AG08395 (cell line): ENCODE measurements at places on chromosomes 1 and 21.
A peak's percentile ranks its signal among the peaks of the same experiment; 100 is the strongest.

DNA sequence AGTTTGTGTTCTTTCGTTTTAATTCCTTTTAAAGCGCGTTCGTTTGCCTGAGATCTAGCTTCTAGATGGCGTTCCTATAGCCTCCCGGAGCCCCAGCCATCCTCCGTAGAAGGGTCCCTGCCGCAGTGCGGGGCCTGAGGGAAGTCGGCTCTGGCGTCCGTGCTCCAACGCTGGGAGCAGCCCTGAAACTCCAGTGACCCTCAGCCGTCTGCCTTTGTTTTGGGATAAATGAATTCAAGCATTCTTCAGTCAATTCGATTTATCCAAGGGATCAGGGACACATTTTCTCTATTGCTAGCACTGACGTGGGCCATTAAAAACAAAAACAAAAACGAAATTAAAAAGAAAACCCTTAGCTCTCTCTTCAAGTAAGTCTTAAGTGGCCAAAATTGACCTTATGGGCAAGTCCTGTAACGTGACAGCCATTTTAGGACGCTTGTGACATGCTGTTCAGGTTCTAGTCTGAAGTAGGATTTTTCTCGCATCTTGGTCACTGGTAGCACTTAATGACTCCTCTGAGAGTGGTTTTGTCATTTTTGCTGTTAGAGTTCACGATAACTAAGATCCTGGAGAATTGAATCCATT is 742 bp upstream of the HSPA13 start:
- DNase-seq = peak; percentile 3

DNA sequence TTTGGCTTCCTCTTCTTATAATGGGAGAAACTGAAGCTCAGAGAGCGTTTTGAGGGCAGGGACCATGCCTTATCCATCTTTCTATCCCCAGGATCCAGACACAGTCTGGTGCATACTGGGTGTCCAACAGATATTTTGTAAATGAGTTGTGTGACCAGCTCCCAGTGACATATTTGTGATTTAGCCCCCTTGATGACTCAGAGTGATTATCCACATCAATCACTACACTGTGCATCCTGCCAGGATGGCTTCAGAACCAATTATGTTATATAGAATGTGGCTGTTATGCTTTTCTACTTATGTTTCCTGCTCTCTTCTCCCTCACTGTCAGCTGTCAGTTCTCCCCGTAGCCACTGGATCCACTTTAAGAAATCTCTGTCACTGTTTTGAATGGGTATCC is 11.3 kb downstream of the OLFML3 start:
- no peak for DNase-seq

DNA sequence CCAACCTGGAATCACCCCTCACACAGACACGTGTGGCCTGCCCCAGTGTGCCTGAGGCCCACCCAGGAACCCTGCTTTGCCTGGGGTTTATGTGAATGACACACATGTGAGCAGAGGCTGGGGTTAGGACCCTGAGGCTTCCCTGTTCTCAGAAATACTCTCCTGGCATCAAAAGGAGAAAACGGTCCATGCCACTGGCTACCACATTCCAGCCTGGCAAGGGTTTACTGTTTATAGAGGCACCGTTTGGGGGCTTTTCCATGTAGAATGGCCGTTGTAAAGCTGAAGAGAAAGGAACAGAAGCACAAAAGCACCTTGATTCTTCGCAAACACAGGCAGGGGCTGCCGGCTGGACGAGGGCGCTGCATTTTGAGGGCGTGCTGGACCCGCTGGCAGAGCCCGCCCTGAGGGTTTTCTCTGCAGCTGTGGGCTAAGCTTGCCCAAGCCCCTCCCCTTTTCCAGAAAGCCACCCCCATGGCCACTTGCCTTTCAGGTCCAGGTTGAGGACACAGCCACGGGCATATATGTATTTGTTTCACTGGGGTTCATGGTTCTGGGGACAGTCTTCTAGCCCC is 13.0 kb downstream of the TFF3 start:
- no peak for DNase-seq

DNA sequence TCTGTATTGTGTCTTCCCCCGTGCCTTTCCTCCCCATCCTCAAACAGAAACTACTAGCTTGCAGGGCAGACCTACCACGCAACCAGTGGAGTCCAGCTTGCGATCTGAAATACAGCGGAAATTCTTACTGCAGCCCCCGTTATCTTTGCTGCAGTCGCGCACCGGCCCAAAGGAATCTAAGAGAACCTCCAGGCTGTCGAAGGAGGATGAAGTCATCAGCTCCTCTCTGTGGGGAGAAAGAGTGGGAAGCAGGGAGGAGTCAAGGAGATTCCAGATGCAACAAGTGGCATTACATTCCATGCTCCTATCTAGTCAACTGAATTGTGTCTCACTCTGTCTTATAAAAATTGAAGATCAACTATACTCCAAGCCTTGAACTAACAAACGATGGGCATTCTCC is 206.9 kb downstream of the ASTN1 start:
- DNase-seq = no peak

GRCh38 chr1:91501971-91502671 is 1.5 kb downstream of the CDC7 start:
- no peak for DNase-seq

DNA sequence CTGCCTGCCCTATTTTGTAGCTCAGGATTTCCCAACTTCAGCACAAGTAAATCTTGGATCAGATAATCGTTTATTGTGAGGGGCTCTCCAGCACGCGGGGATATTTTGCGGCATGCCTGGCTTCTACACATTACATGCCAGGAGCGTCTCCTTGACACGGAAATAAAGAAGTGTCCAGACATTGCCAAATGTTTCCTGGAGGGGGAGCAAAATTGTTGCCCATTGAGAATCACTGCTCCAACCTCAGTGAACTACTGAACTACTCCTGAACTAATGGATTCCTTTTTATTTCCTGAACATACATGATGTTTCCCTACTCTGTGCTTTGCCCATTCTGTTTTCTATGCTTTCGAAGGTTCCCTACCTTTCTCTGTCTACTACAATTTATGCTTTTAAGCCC is 1359.1 kb upstream of the ADGRL2 start:
- no peak for DNase-seq

DNA sequence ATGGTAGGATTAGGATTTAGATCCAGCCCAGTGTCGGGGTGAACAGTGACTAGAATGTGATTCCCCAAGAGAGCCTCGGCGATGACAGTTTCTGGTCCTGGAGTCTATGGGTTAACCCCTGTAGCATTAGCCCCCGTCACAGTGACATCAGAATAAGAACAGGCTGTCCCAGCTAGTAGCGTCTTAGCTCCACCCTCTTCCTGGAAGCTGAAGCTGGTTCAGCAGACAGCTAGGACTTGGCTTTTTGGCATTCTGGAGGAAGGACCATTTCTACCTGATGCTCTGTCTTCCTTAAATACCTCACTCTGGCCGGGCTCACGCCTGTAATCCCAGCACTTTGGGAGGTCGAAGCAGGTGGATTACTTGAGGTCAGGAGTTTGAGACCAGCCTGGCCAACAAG is 5.0 kb downstream of the NDUFS2 start:
- DNase-seq = no peak

GRCh38 chr1:116508085-116508983 is 62.5 kb downstream of the CD58 start:
- no peak for DNase-seq

DNA sequence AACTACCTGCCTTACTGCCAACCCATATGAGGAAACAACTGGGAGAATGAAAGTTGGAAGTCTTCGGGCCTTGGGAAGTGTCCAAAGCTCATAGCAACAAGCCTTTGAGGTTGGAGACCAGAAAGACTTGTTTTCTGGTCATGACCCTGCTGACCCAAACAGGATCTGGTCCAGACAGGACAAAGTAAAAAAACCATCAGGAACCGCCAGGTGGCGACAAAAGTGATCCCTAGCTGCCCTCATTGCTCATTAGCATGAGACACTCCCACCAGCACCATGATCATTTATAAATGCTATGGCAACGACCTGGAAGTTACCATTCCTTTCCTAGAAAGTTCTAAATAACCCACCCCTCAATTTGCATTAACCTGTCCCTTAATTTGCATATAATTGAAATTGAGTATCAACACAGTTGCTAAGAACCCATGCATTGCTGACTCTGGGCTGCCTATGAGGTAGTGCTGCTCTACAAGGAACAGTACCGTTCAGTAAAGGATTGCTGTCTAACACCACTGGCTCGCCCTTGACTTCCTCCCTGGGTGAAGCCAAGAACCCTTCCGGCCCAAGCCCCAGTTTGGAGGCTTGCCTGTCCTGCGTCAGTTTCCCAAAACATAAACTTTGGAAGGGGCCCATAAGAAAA is 89.0 kb downstream of the URB2 start:
- no peak for DNase-seq

GRCh38 chr1:52636721-52637695 is 4.0 kb downstream of the SHISAL2A start:
- DNase-seq = no peak

GRCh38 chr1:89739844-89740216 is 81.0 kb upstream of the LRRC8D start:
- no peak for DNase-seq

DNA sequence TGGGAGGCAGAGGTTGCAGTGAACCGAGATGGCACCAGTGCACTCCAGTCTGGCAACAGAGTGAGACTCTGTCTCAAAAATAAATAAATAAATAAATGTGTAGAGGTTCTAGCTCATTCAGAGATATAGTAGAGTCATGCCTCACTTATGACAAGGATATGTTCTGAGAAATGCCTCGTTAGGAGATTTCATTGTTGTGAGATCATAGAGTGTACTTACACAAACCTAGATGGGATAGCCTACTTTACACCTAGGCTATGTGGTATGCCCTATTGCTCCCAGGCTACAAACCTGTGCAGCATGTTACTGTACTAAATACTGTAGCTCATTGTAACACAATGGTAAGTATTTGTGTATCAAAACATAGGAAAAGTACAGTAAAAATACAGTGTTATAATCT is 155.3 kb upstream of the JUN start:
- DNase-seq = no peak

DNA sequence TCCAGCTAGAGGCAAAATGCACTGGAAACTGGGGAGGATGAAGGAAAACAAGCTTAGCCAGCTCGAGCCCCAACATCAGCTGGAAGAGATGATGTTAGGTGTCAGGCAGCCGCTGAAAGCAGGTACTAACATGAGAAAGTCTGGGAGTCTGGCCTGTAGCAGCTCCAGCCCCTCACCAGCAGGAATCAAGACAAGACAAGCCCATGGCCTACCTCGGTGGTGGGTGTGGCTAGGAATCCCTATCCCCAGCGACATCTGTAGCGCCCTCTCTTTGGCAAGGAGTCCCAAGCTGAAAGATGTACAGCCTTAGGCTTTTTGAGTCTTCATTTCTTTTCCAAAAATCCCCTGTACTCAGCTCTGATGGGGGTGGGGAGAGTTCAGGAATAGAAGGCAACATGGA is 2.6 kb downstream of the DLGAP3 start:
- DNase-seq = no peak

GRCh38 chr1:212186427-212187207 is 98.6 kb upstream of the PPP2R5A start:
- DNase-seq = no peak

DNA sequence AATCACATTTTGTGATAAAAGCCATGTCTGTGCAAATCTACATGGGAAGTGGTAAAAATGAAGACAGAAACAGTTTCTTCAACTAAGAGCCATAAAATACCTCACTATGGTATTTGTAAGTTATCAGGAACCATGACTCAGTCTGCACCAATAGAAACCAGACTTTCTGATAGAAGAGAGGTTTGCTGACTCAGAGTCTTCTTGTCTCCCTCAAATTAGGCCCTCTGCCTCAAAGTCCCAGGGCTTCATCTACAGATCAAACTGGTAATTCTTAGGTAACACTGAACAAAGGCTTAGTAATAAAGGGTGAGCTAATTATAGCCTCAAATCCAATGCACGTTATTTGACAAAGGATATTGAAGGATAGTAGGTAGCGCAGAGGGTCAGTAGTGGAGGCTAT is 30.9 kb upstream of the SSX2IP start:
- peak; percentile 75 for DNase-seq

- no peak for DNase-seq
Measured at GRCh38 chr1:220500372-220500771, 27.6 kb upstream of the MARK1 start.

GRCh38 chr1:109509176-109510134 is at the start of gene AMIGO1:
Gene AMIGO1, minus strand, starts transcription at chr1:109509727. Its CDS starts 815 bp downstream, at chr1:109508912.
- peak; percentile 78 for DNase-seq

DNA sequence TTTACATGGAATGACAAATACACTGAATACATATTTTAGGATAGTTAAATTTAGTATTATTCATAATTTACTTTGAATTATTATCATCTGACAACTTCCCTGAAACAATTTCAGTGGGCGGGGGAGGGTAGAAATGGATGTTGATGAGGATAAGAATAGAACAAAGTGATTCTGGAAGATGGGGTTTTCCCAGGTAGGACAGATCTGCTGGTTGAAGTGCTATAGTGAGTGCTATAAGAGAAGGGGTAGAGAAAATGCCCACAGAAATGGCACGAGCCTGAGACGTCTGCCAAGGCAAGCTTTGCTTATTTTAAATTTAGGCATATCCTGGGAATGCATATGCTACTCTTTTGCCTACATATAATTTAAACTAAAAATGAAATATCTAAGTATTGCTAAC is 3.2 kb downstream of the CFH start:
- DNase-seq = no peak

- DNase-seq = peak; percentile 23
Measured at GRCh38 chr1:220012259-220012658, 34.0 kb downstream of the EPRS1 start.

DNA sequence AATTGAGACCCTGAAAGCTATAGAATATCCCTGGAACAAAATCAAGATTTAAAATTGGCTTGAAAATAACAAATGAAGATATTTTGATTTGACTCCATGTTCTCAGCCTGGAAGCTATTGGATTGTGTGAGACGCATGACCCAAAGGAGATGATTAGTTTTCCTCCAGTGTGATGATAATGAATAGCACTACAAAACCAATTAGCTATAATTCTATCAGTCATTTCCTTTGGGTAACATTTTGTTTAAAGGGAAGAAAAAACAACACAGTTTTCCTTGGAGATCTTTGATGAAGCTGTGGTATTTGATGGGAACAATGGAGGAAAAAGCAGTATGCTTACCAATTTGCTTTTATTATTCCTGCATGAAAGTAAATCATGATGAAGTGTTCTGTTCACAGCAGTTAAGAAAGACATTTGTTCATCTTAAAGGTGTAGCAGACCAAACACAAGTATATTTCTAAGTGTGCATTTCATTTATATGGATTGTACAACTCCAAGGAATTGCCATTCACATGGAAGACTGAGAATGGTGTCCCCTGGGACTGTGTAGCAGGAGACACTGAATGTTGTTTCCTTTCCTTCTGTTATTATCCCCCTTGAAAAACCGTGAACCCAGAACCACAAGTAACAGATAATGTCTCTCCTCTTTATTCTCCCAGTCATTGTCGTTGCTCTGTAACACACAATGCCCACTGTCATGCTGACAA is 111.4 kb downstream of the CACHD1 start:
- DNase-seq = no peak
